ENCODE measurements at places on chromosomes 5 and 9.

GRCh38 chr9:129748249-129748648 is 4.6 kb downstream of the PTGES start:
- DNase-seq, result no peak

DNA sequence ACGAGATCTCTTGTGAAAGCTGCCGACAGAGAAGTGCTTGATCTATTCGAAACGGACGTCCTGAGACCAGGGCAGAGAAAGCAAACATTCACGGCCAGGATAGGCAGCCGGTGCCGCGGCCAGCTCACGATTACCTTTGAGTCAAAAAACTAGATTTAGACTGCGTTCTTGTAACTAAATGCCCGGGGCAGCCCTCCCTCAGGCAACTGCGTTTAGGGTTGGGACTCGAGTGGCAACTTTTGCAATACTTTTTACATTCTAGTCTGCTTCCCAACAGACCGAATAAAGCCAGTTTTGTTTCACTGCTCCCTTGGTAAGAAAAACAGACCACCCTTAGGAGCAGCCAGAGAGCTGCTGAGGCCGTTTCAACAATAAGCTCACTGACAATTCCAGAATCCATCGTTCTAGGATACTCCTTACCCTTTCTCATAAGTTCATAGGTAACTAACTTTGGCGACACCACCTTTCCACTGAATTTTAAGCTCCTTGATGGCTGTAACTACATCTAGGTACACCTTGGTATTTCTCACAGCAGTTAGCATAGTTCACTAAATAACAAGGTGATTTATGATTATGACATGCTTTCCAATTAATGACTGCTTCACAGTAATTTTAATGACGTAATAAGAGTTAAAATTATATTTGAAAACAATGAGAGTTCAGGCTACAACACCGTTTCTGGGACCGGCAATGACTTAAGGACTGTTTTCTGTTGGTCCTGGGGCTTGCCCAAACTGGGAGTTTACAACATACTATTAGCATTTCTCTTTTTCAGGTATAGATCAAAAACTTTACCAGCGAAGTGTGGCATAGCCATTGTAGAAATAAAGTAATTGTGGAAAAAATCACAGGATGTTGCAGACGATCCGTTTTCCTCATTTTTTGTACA is 899 bp upstream of the RAPGEF6 start:
- peak; percentile 54 for DNase-seq

- no peak for DNase-seq
Measured at GRCh38 chr5:14816374-14816998, 55.1 kb downstream of the ANKH start.

DNA sequence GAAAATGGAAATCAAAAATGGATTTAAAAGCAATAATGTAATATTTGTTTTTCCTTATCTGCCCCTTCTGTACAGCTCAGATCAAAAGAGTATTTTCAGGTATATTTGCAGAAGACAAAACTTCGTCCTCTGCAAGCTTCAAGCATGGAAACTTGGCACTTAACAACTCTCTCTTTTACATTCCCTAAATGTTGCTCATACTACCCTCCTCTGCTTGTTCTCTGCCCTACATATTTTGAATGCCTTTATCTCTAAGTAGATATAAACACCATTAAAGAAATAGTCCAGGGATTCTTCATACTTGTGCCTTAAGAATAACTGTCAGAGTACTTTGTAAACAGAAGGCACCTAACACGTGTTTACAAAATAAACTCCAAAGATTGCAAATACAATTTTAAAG is 19.2 kb upstream of the SMC2 start:
- no peak for DNase-seq

GRCh38 chr5:63255594-63255993 is 677.0 kb downstream of the LRRC70 start:
- no peak for DNase-seq

- DNase-seq, result peak; percentile 13
Measured at GRCh38 chr5:57349214-57349613, 133.4 kb downstream of the ACTBL2 start.

DNA sequence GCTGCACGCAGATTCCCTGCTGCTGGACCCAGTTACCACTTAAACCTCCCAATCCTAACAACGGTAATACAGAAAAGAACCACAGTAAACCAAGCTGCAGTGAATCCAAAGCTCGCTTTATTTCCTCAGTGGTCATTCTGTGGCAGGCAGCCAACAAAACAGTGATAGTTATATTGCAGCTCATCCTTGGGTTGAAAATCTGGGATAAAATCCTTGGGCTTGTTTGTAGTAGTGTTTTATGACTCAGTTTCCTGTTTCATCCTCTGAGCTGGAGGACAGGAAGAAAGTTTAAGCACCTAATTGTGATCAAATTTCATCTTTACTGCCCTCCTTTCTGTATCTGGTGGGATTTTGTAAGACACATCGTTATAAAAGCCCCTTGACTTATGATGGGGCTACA is 31.4 kb downstream of the HMGCR start:
- DNase-seq, result no peak

DNA sequence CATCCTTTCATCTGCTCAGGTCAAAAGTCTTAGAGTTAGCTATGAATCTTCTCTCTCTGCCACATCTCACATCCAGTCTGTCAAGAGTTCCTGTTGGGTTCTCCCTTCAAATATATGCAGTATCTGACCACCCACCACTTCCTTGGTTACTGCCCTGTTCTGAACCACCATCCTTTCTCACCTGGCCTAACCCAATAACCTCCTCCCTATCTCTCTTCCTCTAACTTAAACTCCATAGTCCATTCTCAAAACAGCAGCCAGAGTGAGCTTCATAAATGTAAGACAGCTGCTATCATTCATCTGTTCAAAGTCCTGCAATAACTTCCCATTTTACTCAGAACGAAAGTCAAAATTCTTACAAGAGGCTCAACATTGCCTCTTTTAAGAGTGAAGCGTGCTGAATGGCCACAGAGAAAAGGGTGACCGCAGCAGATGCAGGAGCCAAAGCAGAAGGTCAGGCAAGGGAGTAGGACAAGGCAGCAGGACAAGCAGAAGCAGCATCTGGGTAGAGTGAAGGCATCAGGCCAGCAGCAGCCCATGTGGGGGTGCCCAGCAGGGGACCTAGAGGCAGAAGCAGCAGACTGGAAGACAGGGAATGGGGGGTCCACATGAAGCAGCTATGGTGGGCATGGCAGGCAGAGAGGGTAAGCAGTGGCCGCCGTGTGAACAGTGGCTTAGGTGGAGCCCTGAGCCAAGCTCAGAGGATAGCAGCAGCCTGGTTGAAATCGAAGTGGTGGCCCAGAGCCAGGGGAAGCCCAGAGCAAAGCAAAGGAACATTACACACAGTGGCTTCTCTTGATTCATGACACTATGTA is 39.3 kb upstream of the CDC42SE2 start:
- no peak for DNase-seq

- no peak for DNase-seq
Measured at GRCh38 chr5:154135125-154135817, 55.3 kb upstream of the GALNT10 start.

DNA sequence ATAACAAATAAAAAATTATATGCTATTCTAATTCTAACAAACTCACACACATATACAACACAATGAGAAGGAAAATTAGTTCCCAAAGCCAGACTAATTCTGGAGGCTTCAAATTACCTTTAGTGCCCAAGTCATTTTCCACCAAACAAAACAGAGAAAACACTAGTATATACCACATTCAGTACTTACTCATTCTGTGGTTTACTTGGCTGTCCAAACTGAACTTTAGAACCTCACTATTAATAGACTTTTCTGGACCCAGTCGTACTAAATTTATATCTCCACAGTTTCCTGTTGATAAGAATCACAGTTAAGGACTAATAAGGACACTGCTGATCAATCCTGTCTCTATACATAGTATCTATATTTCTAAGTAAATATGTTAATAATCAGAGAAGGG is 66.4 kb downstream of the SETX start:
- DNase-seq, result no peak

DNA sequence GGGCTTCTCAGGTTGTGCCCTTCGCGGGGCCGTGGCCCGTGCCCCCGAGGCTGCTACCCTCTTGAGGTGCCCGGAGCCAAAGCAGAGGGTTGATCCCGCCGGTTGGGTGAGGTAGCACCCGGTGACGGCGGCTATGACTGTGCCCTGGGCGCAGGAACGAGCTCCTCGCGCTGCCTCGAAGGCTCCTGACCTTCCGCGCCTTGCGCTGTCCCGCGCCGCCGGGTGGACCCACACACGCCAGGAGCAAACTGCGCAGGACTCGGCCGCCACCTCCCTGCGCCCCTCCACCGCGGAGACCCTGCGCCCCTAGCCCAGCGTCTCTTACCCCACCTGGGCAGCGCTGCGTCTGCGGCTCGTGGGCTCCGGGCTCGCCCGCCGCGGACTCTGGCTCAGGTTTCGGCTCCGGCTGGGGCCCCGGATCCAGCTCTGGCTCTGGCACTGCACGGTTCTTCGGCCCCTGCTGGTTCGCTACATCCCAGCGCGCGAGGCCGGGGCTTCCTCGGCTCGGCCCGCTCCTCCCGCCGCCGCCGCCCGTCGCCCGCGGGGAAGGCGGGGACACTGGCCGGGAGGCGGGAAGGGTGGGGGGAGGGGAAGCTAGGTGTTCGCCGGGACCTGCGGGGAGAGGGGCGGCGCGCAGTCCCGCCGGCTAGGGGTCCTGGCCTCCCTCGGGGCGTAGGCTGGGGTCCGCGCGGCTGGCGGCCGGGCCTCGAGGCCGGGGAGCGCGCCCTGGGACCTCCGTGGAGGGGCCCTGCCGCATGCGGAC is 5.4 kb upstream of the PITX1 start:
- DNase-seq, result no peak

DNA sequence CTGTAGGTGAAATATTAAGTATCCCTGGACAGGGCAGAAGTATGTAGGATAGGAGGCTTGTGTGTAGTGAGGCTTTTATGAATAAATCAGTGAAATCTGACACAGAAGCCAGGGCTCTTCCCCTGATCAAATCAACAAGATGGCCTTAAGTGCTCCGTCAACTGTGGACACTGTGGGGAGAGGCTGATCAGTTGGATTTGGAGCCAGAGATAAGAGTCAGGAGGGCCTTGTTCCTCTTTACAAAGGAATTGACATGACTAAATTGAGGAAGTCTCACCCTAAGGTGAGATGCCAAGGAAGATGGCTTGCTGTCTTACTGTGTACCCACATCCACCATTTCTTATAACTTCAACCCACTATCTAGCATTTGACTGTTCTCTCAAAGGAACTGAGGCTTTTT is 91.6 kb upstream of the PRRC1 start:
- no peak for DNase-seq

GRCh38 chr9:137724818-137725240 is 106.0 kb downstream of the EHMT1 start:
- DNase-seq, result no peak

- DNase-seq, result no peak
Measured at GRCh38 chr9:3809724-3810123, 283.9 kb upstream of the RFX3 start.

- DNase-seq, result no peak
Measured at GRCh38 chr5:171692107-171692506, 93.5 kb upstream of the SMIM23 start.

GRCh38 chr9:88077071-88077617 is 61.1 kb downstream of the SPATA31C2 start:
- no peak for DNase-seq

DNA sequence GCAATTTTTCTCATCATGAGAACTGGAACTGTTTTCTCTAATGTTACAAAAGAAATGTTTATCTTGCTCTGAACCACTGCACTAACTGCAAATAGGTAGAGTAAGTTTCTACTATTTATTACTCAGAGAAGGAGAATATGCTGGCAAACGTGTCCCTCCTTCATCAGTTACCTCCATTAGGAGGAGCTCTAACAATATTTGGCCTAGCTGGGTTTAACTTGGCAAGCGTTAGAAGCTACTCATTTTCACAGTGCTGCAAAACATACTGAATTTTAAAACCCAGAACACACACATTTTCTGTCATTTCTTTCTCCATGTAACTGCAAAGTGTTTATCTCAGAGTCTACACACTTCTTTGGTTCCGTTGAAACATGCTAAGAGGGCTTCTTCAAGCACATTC is 101.0 kb upstream of the GABRG2 start:
- DNase-seq, result peak; percentile 73

- peak; percentile 91 for DNase-seq
Measured at GRCh38 chr9:70601000-70601951, 186.8 kb upstream of the KLF9 start.

GRCh38 chr5:16924206-16924605 is 11.9 kb downstream of the MYO10 start:
- DNase-seq, result no peak

- DNase-seq, result no peak
Measured at GRCh38 chr9:21904776-21905175, 89.4 kb downstream of the CDKN2A start.

- peak; percentile 2 for DNase-seq
Measured at GRCh38 chr9:68443624-68444023, 87.2 kb downstream of the PGM5 start.

DNA sequence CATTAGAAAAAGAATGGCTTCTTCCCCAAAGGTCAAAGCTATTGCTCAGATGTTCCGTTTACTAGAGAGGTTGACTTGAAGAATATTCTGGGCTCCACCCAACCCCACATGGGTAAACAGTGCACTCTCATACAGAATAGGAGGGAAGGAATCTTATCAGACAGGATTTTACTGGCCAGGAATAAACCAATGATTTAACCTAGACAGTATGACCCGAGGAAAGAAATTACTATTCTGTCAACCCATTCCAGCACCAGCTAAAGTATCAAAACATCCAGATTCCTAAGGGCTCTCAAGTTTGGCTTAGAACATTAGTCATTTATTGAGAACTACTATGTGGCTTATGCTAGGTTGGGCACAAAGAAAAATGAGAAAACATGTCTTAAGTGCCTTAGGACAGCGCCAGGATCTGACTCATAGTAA is 493.6 kb upstream of the KLF4 start:
- no peak for DNase-seq

DNA sequence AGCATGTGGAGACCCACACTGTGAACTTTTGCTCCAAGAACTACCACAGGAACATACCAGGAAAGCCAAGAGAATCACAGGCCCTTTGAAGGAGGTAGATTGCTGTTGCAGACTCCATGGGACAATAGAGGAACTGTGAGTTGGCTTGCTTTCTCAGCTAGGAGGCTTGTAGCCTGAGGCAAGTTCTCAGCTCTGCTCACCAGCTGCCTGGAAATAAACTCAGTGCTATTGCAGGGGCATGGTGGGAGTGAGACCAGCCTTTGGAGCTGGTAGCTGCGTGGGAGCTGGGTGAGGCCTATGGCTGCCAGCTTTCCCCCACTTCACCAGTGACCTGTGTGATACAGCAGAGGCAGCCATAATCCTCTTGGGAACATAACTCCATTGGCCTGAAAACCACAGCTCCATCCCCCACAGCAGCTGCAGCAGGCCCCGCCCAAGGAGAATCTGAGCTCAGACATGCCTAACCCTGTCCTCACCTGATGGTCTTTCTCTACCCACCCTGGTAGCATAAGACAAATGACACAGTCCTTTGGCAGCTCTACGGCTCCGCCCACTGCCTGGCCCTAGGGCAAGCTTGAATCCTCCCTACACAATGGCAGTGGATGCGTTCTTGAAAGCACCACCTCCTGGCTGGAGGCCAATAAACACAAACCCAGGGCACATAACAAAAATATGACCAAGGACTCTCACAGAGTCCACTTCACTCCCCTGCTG is 389.5 kb downstream of the KIF4B start:
- no peak for DNase-seq

DNA sequence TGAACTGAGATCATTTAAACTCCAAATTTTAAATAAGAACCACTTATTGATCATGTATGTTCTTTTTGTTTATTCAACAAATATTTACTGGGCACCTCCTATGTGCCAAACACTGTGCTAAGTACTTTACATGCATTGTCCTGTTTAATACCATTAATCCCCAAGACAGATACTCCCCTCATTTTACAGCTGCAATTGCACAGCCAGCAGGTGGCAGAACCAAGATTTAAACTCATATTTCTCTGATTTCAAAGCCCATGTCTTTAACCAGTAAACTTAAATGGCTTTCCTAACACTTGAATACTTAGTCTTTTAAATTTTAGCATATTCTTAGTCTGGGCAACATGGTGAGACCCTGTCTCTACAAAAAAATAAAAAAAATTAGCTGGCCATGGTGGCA is 43.4 kb upstream of the KIAA1958 start:
- peak; percentile 0 for DNase-seq
